ENCODE measurements at places on chromosomes 16 and 17.

- no peak for DNase-seq
Measured at GRCh38 chr17:48545539-48545938, 630 bp upstream of the HOXB2 start.

GRCh38 chr16:81564421-81564911 lies 119.9 kb downstream of the CMIP start:
- DNase-seq = no peak

DNA sequence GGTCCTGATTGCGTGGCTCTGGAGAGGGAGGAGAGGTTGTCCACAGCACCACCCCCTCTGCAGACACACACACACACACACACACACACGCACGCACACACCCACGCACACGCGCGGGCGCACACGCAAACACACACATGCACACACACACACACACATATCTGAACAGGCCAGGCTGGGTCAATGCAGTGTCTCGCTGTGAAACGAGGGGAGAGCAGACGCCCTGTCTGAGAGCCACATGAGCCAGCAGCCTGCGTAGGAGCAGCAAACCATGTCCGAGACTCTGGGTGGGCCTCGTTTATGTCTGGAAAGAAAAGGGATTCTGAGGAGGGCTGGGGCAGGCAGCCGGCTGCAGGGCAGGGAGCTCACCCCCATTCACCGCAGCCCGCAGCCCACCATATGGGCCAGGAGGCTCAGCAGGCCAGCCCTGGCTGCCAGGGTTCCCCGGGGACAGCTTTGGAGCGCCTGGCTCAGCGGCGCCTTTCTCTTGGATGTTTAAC lies 93.3 kb upstream of the TNRC6C start:
- DNase-seq = no peak

DNA sequence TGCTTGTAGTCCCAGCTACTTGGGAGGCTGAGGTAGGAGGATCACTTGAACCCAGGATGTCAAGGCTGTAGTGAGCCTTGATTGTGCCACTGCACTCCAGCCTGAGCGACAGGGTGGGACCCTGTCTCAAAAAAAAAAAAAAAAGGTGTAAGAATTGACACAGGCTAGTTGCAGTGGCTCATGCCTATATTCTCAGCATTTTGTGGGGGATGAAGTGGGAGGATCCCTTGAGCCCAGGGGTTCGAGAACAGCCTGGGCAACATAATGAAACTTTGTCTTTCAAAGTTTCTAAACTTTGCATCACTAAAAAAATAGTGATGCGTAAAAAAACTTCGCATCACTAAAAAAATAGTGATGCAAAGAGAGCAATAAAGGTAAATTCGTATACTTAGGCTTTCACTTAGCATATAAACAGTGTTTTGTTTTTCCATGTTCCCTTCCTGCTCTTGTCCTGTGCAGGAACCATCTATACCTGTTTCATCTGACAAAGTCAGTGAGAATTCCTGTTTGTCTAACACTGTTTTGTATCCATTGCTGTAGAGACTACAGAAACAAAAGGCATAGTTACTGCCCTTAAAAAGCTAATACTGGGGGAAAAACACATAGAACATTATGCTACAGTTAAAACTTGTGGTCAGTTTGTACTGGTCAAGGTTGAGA lies 32.1 kb downstream of the CTCF start:
- no peak for DNase-seq

DNA sequence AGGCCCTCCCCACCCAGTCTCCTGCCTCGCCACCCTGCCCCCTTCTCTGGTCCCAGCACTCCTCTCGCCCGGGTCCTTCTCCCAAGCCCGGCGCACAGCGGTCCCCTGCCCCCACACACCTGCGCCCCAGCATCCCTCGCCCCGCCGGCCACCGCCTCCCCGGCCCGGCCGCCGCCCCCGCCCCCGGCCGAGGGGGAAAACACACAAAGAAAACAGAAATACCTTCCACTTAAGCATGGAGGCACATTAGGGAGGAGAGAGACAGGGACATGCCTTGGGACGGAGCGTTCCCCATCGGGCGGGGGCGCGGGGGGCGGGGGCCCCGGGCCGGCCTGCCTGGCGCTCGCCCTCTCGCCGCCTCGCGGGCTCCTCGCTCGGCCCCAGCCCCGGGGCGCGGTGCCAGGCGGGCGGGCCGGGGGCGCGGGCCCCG lies 326 bp downstream of the SRCIN1 start:
- DNase-seq = no peak

GRCh38 chr16:54696522-54696921 lies 234.1 kb upstream of the IRX5 start:
- DNase-seq = no peak

- no peak for DNase-seq
Measured at GRCh38 chr17:66354472-66354871, 52.1 kb downstream of the PRKCA start.

DNA sequence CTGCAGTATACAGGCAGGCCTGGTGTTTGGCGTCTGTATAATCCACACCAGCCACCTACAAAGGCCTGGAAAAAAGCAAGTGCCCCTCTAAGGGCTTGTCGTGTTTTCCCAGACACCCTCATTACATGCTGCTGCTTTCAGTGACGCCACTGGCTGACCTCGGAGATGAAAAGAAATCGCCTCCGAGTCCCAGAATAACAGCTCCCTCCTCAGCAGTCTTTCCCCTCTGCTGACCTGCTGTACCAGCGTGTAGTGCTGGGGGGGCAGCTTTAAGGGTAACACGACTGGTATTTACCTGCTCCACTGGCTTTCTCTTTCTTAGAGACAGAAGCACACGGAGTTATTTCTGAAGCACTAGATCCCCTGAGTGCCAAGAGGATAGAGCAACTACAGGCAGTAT lies 296.8 kb downstream of the GRIN2A start:
- DNase-seq = no peak

DNA sequence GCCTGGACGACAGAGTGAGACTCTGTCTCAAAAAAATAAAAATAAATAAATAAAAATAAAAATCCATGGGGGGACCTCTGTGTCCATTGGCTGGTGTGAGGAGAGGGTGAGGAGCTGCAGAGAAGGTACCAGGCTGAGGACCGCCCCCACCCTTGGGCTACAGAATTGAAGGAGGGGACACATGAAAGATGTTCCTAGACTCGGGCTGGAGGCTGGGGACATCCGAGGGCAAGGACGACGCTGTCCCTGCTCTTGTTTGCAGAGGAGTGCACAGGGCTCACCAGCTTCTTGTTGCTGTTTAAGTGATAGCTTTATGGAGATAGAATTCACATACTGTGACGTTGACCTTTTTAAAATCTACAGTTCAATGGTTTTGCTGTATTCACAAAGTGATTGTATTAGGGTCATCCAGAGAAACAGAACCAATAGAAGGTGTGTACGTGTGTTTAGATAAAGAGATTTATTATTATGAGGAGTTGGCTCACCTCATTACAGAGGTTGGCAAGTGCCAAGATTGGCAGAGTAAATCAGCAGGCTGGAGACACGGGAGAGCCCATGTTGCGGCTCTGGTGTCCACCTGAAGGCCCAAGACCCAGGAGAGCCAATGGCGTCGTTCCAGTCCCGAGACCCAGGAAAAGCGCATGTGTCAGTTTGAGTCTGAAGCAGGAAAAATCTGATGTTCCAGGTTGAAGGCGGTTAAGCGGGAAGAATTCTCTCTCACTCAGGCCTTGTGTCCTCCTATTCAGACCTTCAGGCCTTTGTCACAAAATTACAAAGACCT lies 320.7 kb downstream of the SEC14L1 start:
- DNase-seq = no peak

Data from NCI-H187 (cell line).